ENCODE measurements at places on chromosomes 4 and X.

- DNase-seq = no peak
Observed at GRCh38 chr4:7817877-7818398, 121.7 kb downstream of the AFAP1 start.

- DNase-seq = no peak
Observed at GRCh38 chrX:16867947-16868346, 2.2 kb downstream of the RBBP7 start.

DNA sequence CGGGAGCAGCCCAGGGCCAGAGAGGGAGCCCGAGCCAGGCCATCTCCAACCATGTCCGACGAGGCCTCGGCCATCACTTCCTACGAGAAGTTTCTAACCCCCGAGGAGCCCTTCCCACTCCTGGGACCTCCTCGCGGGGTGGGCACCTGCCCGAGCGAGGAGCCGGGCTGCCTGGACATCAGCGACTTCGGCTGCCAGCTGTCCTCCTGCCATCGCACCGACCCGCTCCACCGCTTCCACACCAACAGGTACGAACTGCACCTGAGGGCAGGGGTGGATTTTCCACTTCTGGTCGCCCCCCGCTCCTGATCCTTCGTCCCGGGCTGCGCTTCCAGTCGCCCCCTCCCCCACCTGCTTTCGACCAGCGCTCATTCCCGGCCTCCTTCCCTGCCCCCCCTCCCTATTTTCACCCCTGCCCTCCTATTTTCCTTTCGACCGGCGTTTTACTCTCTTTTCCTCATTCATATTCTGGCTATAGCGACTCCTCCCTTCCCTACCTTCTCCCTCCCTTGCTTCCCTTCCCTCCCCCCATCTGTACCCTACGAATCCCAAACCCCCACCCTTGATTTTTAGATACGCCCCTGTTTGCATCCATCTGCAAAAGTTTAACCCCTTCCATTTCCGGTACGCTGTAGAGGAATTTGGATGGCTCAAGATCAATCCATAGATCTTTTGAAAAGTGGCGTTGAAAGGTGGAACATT, 633 bp downstream of the FAM199X start:
- no peak for DNase-seq

DNA sequence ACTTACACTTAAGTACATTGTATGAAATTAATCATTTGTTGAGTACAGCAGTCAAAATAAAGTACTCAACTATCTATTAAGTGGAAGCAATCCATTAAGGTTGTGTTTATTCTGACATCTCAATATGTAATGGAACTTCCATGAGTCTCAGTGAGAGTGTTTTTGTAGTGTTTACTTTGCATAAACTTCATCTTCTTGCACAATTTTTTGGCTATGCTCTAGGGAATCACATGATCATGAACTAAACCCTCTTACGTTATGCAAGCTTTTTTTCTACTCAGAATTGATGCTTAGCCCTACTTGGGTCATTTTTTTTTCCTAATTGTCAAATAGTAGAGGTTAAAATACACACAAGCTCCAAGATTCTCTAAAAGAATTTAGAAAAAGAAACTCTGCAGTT, 21.1 kb upstream of the PIGA start:
- DNase-seq = no peak

DNA sequence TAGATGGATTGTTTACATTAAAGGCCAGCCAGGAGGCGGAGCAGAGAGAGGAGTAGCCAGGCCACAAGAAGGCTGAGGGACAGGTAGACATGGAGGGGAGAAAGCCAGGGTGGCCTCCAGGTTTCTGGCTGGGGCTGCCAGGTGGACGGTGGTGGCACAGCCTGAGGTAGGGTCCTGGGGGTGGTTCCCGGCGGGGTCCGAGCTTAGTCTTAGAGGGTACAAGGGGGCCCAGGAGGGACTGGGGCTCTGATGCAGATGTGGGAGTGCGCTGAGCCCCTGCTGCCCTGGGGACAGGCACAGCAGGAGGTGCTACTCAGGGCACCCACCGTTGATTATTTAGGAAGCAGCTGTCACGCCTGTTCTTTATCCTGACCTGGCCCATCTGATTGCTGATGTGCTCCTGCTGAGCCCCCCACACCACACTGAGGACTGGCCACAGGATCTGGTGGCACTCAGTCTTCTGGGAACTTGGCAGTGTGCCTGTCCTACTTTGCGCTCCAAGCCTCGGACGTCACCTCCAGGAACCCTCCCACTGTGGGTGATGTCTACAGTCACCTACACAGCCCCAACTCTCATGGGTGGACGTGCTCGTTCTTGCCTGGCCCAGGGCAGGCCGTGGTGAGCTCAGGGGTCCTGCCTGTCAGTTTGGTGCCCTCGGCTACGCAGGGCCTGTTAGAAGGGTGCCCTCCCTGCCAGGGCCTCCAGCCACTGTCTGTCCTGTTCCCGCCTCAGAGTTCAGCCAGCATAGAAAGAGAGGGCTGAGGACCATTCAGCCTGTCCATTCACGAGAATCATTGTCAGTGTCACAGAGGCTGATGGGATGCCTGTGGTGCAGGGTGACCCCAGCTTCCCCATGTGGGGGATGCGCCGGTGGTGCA, 12.0 kb downstream of the WFS1 start:
- DNase-seq = no peak

- DNase-seq = no peak
Observed at GRCh38 chr4:148469938-148470337, 27.7 kb upstream of the NR3C2 start.

GRCh38 chr4:137707626-137708025, 175.3 kb upstream of the PCDH18 start:
- DNase-seq = no peak

DNA sequence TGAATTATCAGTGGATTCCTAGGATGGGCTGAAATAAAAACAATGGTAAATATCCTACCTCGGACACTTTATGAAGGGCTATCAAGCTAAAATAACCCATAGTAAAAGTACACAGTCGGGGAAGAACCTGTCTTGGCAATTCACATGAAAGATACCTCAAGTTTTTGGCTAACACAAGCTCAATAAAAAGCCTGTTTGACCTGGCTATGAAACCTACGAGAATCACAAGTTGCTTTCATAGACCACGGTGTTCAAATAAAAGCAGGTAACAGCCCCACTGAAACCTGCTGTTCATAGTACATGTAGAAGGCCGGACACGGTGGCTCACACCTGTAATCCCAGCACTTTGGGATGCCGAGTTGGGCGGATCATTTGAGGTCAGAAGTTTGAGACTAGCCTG, 12.3 kb downstream of the RLIM start:
- DNase-seq = no peak

DNA sequence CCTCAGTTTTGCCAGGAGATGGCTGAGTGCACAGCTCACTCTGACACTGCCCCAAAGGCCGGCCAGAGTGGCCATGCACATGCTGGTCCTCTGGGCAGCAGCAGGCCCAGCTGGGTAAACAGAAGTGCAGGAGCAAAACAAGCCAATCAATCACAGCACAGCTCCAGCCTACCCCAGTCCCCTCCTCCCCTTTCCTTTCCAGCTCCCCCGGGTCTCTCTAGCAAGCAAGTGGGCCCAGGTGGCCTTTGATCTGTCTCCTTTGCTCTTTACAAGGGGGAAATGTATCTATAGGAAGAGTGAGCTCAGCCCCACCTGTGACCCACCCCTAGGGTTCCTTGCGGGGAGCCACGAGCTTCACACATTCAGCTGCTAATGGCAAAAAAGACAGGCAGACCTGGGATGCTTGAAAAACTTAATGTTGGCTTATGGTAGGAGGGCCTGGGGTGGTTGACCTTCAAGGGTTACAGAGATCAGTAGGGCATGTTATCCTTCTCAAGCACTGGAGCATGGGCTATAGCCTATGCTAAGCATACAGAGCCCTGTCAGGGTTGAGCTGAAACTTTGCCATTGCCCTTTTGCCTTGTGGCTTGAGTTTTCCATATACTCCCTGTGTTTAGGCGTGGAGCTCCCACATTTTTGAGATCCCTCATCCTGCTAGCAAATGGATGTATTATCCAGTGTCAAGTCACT, 57.8 kb upstream of the PLAC1 start:
- DNase-seq = no peak

DNA sequence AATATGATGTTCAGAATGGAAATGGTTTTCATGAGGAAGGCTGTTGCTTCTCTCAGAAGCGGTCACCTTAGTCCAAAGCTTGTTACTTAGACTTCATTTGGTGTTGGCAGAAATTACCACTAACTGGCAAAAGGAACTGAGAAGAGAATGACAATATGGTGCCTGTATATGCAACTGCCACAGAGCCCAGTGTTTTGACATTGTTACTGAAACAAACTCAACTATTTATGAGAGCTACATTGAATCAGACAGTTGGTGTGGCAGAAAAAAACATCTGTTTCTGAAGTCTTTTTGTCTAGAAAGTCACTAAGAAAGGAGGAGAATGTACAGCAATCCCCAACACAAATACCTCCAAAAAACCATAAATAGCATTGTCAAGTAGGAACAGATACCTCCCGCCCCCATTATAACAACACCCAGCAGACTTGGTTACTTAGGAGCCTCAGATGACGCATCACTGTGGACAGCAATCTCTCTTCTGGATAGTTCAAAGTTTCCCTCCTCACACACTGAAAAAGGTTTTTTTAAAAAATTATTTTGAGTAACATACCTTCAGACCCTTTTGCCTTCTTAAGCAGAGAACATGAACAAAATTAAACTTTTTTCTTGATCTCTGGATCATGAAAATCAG, 92.2 kb downstream of the MAML3 start:
- no peak for DNase-seq

DNA sequence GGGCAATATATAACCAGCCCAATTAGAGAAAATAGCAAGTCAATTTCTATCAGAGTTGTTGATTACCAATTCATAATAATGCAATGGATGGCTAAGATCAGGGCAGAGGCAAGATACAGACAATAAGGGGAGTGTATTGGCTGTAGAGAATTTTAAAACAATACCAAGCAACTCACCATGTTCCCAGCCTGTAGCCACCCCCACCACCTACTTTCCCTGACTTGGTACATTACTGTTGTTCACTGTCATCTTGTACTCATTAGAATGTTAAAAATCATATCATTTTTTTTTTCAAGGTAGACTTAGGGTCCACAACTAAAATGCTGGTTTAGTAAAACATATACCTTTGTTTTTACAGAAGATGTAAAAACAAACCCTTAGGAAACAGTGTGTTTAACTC, 27.7 kb downstream of the HNRNPD start:
- no peak for DNase-seq

GRCh38 chrX:80810365-80810978, 795 bp upstream of the BRWD3 start:
- no peak for DNase-seq

DNA sequence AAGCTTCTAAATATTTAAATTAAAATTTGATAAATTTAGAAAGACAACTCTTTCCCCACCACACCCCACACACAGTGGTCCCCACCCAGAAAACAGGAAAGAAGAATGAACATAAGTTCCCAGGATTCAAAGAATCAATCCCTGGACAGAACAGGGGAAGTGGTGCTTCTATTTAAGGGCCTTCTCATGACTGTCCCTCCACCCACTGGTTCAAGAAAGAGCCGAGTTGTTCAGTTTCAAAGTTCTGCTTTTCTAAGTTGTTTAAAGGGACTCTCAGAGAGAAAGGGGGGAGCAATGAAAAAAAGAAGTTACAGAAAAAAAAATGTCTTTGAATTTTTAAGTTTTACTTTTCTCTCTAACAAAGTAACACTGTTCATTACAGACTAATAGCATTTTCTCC, 195.8 kb downstream of the PDGFC start:
- DNase-seq = no peak

- DNase-seq = no peak
Observed at GRCh38 chrX:10198254-10198653, 41.5 kb downstream of the CLCN4 start.

DNA sequence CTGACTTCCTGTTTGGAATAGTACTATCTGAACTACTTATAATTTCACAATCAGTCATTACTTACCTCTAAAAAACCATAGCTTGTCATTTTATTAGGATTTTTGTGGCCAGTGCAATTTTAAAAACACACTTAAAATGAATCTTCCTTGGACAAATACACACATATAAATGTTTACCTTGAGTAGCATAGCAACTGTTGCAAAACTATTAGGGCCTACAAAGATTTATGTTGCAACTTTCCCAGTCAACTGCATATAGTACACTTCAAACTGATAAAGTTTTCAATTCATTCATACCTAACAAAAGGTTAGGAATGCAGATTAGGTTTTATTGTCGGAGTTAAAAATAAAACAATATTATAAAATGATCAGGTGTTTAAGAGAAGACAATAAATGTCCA, 193.0 kb downstream of the PDGFC start:
- peak; percentile 78 for DNase-seq
